GM12891 (cell line): ENCODE measurements at places on chromosomes 4 and X.
A peak's percentile ranks its signal among the peaks of the same experiment; 100 is the strongest.

DNA sequence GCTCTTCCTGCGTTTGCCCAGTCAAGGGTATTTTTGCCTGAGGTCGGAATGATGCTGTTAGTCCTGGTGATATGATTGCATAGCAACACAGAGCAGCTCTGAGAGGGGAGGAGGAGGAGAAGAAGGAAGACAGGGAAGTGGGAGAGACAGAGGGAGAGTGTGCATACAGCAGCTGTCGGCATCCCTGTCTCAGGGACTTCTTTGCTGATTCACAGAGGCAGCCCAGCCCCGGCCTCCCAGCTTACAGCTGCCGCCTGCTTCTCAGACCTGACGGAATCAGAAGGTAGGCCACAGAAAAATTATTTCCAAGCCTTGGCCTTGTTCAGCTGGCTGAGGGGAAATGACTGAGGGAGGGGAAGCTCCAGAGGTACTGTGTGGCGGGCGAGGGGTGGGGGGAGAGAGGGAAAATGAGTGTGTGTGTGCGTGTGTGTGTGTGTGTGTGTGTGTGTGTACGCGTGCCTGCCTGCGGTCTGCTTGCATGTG is 319 bp downstream of the DRP2 start:
- no peak for DNase-seq

- DNase-seq = no peak
Observed at GRCh38 chr4:33914386-33914785, 2329.9 kb downstream of the ARAP2 start.

DNA sequence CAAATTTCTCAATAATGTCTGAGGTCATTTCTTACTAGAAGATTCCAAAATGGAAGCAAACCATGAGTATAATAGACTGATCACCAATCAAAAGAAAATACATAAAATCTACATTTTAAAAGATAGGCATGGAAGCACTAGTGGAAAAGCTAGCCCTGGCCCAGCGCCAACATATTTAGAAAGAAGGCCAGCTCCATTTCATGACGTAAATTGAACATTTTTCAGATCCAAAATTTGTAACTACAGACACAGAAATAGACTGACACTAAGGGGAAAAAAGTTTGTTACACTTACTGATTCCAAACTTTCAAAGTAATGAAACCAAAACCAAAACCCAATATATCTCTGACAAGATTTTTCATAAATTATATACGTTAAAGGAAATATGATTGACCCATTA is 117.7 kb downstream of the ADAMTS3 start:
- DNase-seq = no peak

DNA sequence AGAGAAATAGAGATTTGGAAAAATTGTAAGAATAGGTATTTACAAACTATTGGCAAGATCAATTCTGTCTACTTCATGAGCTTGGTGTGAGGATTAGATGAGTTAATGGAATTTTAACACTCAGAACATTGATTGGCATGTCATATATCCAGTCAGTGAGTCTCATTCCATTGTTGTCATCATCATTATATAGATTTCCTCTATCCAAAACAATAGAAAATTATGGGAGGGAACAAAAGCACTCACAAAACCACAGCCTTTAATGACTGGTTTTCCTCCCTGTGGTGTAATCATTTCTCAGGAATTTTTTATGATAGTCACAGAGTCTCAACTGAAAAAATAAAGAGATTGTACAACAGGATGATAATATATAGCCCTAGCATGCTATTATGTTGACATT is 21.1 kb downstream of the KLHL5 start:
- no peak for DNase-seq

- no peak for DNase-seq
Observed at GRCh38 chr4:183936047-183936446, 30.9 kb downstream of the STOX2 start.

GRCh38 chrX:118523920-118524319 is 28.3 kb downstream of the DOCK11 start:
- no peak for DNase-seq

GRCh38 chr4:152115118-152115517 is 354.3 kb upstream of the GATB start:
- DNase-seq = no peak

GRCh38 chrX:17605676-17606075 is 131.6 kb upstream of the SCML1 start:
- DNase-seq = no peak

- no peak for DNase-seq
Observed at GRCh38 chrX:10750581-10750980, 130.2 kb upstream of the MID1 start.

DNA sequence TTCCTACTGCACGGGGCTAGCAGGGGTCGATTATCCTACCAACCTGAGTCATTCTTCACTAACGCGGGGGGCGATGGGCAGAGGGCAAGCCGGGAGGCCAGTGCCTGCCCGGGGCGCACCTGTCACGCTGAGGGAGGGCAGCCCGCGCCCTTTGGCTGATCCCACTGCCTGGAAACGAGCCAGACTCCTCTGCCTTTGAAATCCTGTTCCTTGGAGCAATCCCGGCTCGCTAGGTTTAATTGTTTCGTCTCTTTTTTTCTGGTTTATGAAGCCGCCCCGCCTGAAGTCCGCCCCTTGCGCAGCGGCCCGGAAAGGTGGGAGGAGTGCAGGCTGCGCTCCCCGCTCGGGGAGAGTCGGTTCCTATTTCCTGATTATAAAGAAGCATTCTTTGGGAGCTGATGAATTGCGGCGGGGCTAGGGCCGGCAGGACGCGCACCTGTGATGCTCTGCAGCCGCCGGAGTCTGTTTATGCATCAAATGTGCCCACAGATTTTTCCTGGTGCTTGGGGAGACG is 484.2 kb downstream of the BCOR start:
- no peak for DNase-seq

- DNase-seq = no peak
Observed at GRCh38 chr4:102429553-102429952, 71.6 kb upstream of the NFKB1 start.

DNA sequence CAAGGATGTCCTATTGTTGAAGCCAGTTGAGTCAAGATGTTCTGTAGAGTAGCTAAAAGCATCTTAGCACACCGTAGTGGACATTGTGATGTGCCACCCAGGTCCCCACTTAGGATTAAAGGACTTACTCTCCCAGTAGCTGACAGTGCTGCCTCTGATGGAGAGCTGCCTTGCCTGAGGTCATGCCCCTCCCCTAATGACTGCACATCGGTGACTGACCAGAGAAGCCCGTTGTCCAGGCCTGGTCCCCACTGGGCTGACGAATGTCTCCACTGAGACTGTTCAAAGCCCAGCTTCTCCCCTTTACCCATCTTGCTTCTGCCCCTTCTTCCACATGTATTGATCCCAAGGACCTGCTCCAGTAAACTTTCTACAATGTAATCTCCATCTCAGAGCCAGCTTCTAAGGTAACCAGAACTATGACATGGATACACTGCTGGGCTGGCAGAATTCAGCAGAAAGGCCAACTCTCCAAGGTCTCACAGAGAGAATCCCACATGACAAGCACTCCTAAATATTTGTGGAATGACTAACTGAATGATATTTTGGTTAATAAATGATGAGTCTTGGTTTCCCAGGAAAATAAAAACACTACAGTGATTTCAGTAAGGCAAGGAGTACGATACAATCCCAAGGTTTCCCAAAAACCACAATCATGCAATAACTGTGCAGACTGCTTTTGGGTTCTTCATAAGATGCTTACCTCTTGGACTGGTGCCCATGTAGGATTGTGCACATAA is 82.4 kb upstream of the TMEM150C start:
- DNase-seq = no peak

- no peak for DNase-seq
Observed at GRCh38 chr4:77002321-77003107, 53.0 kb downstream of the SEPTIN11 start.

- DNase-seq = no peak
Observed at GRCh38 chr4:48180234-48180633, 46.2 kb upstream of the TXK start.

DNA sequence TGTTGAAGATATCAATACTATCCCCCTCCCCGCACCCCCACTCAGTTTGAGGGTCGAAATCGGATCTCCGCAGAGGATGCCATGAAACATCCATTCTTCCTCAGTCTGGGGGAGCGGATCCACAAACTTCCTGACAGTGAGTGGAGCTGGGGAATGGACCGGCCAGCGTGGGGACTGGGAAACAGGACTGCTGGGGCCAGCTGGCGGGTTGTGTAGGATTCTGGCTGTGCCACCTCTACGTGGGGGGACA is 5.5 kb upstream of the USP11 start:
- no peak for DNase-seq

DNA sequence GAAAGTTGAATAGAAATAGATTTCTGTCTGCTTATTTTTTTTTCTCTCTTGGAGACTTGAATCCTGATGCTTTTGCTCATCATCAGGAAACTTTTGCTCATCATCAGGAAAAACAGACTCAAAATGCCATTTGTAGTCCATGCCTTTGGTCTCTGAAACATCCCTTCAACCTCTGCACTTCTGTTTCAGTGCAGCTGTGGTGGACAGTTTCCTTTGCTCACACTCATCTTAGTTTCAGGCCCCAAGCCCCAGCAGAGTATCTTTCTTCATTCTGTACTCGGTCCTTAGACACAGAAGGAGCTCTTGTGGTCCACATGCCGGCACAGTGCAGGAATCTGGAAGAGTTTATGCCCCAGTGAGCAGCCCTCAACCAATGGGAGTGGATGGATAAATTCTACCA is 337.9 kb downstream of the PPP3CA start:
- no peak for DNase-seq

- no peak for DNase-seq
Observed at GRCh38 chr4:68385267-68385666, 35.4 kb upstream of the YTHDC1 start.

- DNase-seq = no peak
Observed at GRCh38 chrX:100931925-100932285, 3.2 kb upstream of the XKRX start.

- DNase-seq = no peak
Observed at GRCh38 chr4:24914460-24914859, 1.6 kb upstream of the CCDC149 start.

DNA sequence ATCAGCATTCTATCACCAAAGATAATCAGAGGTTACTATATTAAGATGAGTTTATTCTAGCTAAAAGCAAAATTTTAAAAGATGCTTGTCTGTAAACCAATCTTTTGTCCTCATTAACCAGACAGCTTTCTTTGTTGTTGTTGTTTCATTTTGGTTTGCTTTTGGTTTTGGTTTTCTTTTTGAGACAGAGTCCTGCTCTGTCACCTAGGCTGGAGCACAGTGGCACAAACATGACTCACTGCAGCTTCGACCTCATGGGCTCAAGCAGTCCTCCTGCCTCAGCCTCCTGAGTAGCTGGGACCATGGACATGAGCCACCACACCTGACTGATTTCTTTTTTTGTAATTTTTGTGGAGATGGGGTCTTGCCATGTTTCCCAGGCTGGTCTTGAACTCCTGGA is 102.9 kb downstream of the COX18 start:
- no peak for DNase-seq

DNA sequence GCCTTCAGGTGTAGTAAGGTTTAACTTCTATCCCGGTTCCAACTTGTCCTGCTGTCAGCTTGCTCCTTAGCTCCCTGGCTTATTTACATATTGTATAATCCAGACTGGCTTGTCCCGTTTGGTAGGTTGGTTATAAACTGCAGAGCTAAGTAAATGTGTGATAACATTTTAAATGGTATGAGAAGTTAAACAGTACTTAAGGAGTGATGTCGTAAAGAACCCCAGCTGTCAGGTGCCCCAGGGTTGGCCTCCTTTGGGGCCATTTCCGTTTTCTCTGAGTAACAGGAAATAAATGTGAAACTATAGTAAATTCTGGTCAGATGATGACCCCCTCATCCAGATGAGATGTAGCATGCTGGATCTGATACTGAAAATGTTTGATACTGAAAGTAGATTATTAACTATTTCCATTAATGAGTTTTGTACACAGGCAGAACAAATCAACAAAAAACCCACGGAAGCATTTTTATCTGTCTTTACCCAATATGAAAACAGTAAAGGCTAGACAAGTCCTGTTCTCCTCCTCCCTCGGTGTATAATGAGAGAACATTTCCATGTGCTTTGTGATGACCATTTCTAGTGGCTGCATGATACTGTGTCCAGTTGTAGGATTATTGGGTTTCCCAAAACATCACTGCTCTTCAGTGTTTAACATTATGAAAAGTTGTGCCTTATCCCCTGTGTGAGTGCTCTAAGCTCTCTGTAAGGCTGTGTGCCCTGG is 22.4 kb downstream of the GAB1 start:
- no peak for DNase-seq

- DNase-seq = no peak
Observed at GRCh38 chr4:187827631-187828030, 167.9 kb upstream of the ZFP42 start.

GRCh38 chrX:53376888-53377287 is 45.6 kb downstream of the SMC1A start:
- DNase-seq = no peak

DNA sequence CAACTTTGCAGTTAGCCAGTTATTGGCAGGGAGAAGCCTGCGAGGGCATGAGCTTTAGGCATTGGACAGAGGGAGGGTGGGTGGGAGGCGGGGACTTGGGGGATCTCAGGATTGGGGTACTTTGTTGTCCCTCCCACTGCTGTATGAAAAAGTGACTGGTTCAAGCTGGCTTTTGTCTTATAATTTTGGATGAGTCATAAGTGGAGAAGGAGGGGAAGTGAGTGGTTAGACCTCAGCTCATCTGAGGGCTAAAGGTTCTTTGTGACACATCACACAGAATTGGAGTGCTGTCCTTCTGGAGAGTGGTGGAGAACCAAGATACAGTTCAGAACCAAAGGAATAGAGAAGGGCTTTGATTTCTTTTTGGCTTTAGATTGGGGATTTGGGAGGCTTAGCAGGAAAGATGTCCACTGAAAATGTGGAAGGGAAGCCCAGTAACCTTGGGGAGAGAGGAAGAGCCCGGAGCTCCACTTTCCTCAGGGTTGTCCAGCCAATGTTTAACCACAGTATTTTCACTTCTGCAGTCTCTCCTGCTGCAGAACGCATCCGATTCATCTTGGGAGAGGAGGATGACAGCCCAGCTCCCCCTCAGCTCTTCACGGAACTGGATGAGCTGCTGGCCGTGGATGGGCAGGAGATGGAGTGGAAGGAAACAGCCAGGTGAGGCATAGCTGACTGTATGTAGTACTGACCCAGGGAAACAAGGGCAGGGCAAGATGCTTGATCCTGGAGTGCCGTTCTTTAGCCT is at the start of gene SLC4A4:
Gene SLC4A4 (plus strand): TSS at position 175 of the 748 bp plus-strand sequence.
- DNase-seq = peak; percentile 24

DNA sequence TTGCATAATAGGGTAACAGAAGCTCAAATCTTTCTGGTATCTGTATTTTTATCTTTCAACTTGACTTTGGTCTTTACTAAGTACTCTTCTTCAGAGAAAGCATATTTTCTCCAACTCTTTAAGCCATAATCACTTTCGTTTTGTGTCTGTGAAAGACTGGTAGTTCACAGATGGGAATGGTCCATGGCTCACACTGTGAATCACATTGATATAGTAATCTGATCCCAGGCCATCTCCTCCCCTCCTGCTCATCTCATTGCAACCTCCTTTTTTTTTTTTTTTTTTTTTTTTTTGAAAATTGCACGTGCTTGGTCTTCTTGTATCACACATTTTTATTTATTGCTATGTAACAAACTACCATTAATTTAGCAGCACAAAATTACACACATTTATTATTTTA is 694.5 kb upstream of the SLIT2 start:
- DNase-seq = no peak
